Heart left ventricle (tissue), 16 donors: ENCODE measurements at places on chromosomes 5 and 9.

GRCh38 chr5:67028371-67028770 is 168.2 kb downstream of the CD180 start:
- no peak for DNase-seq

GRCh38 chr5:171330021-171330420 is 21.0 kb downstream of the TLX3 start:
- DNase-seq: no peak

GRCh38 chr9:128992995-128993394 is 35.1 kb downstream of the SH3GLB2 start:
- no peak for DNase-seq

DNA sequence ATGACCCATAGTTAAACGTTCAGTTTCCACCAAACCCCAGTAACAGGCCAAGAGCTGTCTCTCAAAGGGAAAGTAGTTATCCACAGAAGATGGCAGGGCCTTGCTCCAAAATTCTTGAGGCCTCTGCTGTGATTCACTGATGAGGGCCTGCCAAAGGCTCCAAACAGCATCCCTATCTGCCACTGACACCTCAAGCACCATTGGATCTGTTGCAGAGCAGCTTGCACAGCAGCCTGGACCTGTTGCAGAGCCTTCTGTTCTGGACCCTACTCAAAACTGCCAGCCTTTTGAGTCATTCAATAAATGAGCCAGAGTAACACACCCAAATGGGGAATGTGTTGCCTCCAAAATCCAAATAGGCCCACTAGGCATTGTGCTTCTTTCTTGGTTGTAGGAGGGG is 741.5 kb upstream of the RGMB start:
- DNase-seq: no peak

DNA sequence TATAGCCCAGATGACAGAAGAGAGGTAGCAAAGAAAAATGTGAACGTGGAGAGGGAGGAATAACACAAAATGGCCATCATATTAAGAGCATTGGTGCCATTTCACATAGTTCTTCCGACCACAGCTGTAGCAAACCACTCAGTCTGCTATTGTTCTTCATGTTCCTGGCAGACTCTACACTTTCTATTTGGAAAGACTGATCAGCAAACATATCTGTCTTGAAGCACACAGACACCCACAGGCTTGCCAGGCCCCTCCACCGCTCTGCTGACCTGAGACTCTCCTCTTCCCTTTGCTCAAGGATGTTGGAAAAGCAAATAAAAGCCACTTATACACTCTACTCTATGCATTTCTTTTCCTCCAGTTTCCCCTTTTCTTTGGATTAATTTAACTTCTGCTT is 298.0 kb downstream of the FBXL7 start:
- peak; percentile 32 for DNase-seq

GRCh38 chr9:111992523-111992922 is 95.9 kb downstream of the UGCG start:
- DNase-seq: no peak

GRCh38 chr5:73638344-73639095 is 12.5 kb downstream of the ARHGEF28 start:
- DNase-seq: no peak

- DNase-seq: peak; percentile 61
These were observed 2.2 kb upstream of the DPP7 start for GRCh38 chr9:137116728-137117127.

DNA sequence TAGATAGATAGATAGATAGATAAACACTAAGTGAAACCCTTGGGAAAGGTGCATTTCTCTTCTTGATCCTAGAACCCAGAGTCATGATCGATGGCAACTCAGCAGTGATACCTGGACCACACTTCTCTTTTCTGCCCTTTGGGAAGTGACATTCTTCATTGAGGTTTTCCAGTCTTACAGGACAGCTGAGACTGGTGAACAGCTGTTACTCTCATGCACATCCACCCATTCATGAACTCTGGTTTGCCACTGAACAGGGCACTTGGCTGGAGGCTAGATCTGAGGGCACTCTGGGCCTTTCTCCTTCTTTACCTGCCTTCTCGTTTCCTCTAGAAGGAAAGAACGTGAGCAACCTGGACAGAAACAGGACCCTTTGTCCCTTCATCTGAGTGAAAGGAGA is 164.5 kb downstream of the DRD1 start:
- no peak for DNase-seq

- DNase-seq: no peak
These were observed 121.1 kb downstream of the EGFLAM start for GRCh38 chr5:38379350-38379937.

GRCh38 chr5:149005077-149005892 is 57.6 kb downstream of the SH3TC2 start:
- DNase-seq: no peak

DNA sequence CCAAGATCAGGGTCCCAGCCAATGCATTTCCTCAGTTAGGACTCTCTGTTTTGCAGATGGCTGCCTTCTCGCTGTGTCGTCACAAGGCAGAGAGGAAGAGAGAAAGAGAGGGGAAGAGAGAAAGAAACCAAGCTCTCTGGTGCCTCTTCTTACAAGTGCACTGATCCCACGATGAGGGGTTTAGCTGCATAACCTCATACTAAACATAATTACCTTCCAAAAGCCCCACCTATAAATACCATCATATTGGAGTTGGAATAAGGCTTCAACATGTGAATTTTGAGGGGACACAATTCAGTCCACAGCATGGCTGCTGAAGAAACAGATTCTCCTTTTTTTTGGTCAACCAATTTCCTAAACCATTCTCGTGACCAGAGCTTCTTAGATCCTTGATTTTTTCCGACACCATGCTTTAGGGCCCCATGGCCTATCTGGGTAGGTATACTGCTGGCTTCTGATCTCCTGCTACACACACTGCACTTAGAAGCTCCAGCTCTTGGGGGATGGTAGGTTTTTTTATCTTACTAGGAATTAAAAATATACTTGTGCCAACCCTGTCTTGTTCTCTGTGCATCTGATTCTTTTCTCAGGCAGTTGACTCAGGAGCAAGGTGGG is 5.1 kb downstream of the CAMK4 start:
- DNase-seq: no peak

- DNase-seq: no peak
These were observed 157.4 kb upstream of the OTULINL start for GRCh38 chr5:14424011-14424685.

DNA sequence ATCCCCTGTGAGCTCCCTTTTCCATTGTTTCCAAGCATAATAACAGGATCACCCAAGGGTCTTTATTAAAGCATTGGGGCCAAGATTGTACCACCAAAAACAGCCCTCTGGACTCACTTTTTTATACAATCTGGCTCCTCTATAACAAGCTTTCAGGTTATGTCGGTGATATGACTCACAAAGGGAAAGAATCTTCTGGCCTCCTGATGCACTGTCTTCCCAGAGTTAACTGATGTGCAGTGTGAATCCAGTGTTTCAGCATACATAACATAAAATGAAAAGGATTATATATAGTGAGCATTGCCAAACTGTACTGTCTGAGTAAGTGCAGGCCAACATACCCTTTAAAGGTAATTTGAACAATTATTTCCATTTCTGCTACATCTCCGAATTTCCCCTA is 33.9 kb upstream of the MAN2A1 start:
- DNase-seq: no peak

DNA sequence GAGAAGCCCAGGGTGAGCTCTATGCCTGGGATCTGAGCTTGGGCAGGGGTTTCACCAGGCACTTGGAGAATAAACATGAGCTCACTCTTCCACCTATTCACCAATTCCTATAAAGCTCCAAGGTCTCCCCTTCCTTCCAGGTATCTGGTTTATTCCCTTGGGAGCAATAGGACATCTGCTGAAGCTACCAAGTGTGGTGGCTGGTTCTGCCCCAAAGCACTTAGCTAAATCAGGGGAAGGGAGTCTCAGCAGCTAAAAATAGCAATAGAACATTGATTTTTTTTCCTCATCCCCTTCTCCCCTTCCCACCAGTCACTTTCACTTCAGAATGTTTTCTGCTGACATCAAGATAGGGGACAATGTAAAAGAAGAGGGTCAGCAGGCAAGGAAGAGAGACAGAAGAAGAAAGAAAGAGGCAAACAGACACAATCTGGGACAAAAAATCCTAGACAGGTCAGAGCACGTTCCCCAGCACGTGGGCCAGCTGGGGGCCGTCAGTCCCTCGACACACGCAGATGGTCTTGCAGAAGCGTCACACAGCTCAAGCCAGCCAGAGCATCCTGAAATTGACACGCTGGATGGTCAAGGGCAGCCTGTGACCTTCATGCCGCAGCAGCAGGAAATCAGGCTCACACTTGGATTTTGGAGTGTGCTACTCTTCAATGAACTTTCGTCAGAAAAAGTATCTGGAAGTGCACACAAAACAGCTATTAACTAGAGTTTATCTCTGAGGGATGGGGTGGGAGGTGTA is 176.0 kb downstream of the ZNF608 start:
- DNase-seq: no peak

- DNase-seq: no peak
These were observed 338.7 kb downstream of the NPR3 start for GRCh38 chr5:33049842-33050241.

- DNase-seq: no peak
These were observed 16.5 kb upstream of the CACFD1 start for GRCh38 chr9:133443248-133443647.

GRCh38 chr9:16970321-16970720 is 99.9 kb upstream of the BNC2 start:
- no peak for DNase-seq

- DNase-seq: no peak
These were observed 188.6 kb downstream of the PARP8 start for GRCh38 chr5:50855001-50855400.

DNA sequence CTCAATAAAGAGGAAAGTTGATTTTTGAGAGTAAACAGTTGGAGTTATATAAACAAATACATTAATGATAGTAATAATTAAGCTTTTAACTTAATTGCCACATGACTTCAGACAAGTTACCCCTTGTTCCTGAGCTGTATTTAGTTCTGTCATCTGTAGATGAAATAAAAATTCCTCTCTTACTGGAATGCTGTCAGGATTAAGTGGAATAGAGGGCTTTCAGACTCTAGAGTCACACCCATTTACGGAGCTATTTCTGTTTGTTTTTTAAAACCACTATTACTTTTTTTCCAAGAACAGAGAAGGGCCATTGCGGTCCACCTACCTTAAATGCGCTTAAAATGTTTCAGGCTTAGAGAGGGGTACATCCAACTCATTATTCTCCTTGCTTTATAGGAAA is 170.6 kb downstream of the CHSY3 start:
- no peak for DNase-seq

DNA sequence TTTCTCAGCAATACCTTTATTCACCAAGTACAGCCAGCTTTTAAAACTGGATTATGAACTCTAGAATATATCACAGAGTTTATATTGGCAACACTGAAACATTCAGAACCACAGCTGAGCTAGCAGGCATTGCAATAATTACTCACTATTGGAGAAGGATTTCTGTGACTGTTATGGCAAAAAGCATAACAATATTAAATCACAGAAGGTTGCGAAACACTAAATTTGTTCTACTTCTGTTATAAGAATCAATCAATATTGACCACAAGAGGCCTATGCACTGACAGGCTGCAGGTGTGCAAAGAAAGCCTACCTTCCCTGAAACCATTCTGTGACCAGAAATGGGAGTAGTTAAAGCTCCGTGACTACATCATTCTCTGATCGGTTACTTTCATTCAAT is 59.2 kb downstream of the AP3B1 start:
- no peak for DNase-seq

GRCh38 chr5:126561908-126562307 is 33.1 kb downstream of the ALDH7A1 start:
- DNase-seq: no peak

- DNase-seq: no peak
These were observed 52.3 kb upstream of the IFNK start for GRCh38 chr9:27471789-27472188.

- DNase-seq: no peak
These were observed 49.0 kb downstream of the FAM78A start for GRCh38 chr9:131227112-131227958.

DNA sequence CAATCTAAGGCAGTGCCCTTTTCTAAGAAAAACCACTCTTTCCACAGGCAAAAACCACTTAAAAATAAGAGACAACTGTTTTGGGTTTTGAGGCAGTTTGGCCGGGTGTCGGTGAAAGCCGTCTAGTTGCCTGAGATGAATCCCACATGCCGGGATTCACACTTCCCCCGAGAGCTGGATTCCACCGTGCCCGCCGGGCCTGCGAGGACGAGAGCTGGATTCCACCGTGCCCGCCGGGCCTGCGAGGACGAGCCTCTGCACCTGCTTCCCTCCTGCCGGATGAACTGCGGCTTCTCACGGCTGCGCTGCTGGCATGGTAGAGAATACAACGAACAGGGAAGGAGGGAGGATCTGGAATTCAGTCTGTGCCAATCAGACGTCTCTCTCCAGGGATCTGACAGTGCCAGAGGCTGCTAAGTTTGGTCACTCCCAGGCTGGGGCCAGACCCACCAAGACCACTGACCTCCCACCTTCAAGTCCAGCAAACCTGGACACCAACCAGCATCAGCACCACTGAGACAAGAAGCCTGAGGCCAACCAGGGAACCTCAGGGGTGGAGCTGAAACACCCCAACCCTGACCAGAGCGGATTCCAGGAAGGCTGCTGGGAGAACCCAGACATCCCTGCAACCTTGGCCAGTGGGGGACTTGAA is 23.0 kb downstream of the VAV2 start:
- DNase-seq: peak; percentile 48

GRCh38 chr5:177392765-177393164 is 7.7 kb downstream of the PFN3 start:
- no peak for DNase-seq

DNA sequence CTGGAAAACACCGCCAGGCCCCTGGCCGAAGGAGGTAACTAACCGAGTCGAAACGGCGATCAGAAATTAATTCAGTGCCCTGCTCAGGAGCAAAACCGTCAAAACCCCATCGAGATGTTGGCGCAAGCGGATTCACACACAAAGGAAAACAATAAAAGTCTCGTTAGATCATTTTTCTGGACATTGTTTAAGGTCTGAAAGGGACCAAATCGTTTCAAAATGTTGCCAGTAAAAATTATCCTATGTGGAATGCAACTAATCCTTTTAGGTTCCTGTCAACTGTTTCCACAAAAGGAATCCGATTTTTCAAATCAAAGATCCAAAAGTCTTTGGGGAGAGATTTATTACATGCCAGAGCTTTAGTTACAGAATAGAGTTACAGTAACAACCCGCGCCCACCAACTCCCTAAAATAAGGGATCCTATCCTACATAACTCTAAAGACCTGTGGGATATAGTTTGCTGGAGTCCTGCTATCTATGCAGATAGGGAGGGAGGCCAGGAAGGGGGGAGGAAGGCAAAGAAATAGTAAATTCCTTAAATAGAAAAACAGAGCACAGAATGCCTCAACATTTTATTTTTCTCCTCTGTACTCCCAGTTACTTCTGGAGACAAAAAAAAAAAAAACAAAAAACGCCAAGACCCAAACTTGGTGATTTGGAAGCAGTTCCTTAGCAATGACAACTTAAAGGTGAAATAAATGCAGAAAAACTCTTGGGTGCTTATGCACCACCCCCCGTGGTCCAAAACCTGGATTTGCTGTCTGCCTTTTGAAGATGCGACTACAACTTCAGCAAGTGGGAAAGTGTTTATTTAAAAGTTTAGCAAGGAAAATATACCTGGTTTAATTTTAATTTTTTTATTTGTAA is 10.6 kb downstream of the FOXD1 start:
- no peak for DNase-seq
